Activated CD8-positive, alpha-beta memory T cell treated with anti-CD3 and anti-CD28 coated beads for 1 hour (primary cell): ENCODE measurements at places on chromosomes 4 and X.

- no peak for DNase-seq
These were observed 809 bp downstream of the ZFP92 start for GRCh38 chrX:153411988-153412574.

DNA sequence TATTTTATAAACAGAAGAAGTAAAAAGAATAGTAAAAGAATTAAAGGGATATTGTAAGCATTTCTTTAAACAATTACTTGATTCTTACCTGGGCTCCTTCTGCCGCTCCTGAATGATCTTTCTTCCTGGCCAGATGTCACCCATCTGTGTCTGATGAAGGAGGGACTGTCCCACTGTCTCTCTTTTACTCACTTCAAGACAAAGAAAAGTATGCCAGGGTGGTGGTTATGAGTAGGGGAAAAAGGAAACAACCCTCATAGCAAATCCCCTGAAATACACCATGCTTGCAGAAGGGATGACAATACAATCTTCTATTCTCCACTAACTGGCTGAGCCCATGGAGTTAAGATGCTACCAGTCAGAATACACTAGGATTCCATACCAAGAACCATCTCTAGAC is 31.1 kb downstream of the SYTL4 start:
- DNase-seq, result no peak

GRCh38 chr4:172521248-172521647 is 647.4 kb upstream of the GALNT7 start:
- DNase-seq, result no peak

GRCh38 chr4:109325698-109326097 is 23.2 kb upstream of the COL25A1 start:
- DNase-seq, result no peak

DNA sequence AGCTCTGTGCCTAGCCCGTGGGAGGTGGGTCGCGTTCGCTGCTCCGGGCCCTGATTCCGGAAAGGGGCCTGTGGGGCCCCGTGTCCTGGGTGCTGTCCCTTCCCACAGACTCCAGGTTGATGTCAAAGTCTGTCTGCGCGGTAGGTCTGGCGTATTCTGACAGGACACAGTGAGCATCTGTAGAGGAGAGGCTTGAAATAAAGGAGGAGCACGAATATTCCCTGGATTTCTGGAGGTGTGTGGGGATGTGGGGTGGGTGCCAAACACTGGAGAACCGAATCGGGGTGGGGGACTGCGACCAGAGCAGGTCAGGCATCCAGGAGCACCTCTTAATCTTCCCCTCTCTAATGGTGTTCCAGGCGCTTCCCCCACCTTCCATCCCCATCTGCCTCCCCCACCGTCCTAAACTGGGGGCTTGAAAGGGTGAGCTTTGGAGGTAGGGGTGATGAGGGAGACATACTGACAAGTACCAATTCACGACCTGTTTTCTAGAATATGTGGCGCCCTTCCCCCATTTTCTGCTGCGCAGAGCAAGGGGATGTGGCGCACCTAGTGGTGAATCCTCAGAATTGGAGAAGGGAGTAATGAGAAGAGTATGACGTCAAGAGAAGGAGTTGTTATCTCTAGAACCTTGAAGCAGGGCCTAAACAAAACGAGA is 877 bp downstream of the GPRASP1 start:
- DNase-seq, result peak; percentile 25

DNA sequence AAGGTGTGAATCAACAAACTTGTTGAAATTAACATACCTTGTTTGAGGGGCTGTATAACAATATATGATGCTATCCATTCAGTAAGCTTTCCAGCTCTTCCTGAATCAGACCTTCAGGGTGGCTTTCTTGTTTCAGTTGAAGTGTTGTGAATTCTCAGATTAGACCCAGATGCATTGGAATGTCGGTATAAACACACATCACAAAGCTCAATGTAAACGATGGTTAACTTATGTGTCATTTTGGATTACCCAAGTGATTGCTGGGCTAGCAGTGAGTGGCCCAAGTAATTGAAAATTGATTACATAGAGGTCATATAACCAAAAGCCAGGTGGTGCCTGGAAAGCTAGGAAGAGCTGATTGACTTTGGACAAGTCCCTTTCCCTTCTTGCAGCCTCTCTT is 115.0 kb downstream of the SHROOM4 start:
- no peak for DNase-seq

GRCh38 chr4:46550471-46550870 is 160.5 kb upstream of the GABRA2 start:
- no peak for DNase-seq

GRCh38 chr4:169286562-169287301 is 16.0 kb upstream of the SH3RF1 start:
- no peak for DNase-seq

- DNase-seq, result no peak
These were observed 646 bp upstream of the FAM3A start for GRCh38 chrX:154516656-154517100.

GRCh38 chrX:703866-704265 is 73.3 kb downstream of the SHOX start:
- DNase-seq, result no peak

DNA sequence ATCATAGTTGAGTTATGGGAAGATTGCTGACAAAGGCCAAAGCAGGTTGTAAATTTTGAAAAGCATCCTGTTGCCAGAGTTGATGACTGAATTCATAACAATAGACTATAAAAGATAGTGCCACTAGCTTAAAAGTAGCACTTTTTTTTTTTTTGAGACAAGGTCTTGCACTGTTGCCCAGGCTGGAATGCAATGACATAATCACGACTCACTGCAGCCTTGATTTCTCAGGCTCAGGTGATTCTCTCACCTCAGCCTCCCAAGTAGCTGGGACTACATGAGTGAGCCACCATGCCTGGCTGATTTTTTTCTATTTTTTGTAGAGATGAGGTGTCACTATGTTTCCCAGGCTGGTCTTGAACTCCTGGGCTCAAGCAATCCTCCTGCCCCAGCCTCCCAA is 122.7 kb downstream of the SPOCK3 start:
- DNase-seq, result no peak

- no peak for DNase-seq
These were observed 43.3 kb upstream of the STX18 start for GRCh38 chr4:4585012-4585670.

DNA sequence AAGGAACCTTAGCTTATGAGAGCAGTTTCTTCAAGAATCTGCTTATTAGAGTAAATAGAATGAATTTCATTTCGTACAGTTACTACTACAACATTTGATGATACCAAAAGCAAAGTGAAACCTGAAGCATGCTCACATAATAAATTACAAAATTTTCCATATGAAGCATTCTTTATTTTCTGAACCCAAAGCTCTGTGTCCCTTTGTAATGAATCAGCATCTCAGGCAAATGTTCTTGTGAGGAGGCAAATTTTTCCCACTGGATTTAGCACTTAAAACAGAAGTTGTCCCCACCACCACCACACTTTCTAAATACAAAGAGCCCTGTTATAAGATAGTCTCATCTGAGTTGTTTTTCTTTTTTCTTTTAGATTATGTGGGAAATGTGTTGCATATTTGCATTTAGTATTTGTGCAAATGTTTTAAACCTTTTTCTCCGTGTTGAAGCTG is 70.7 kb upstream of the NFKB1 start:
- DNase-seq, result no peak

GRCh38 chrX:153971124-153971449 is 531 bp downstream of the HCFC1 start:
- DNase-seq, result peak; percentile 76

GRCh38 chrX:137568741-137569469 is 3.0 kb downstream of the ZIC3 start:
- DNase-seq, result no peak

DNA sequence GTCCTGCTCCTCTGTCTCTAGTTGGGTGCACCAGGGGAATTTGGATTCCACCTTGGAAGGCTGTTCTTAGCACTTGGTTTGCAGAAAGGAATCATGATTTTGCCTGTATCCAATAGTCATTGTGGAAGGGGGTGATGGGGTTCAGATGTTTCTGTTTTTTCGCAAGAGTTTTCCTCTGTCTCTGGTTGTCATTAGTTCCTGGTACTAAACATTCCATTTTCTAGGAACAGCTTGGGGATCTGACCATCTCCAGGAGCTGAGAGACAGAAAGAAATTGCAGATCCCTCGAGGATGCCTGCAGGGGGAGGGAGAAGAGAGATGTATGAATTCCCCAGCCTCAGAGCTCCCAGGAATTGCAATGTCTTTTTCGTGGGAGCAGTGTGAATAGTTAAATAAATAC is 70.9 kb downstream of the CYTL1 start:
- DNase-seq, result no peak

DNA sequence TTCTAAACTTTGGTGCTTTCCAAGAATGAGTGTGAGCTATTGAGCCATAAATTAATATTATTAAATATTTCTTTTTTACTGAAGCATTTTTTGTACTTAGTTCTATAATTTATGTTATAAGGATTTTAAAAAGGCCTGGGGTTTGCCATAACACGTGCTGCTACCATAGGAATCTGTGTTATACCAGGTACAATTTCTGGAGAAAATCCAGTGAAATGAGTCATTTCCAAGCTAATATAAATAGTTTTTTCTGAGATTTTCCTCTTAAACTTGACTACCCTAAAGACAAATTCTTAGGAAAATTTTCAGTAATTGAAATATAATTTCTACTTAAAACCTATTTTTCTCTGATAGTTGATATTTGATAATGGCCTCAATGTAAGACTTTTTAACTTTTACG is 130.8 kb downstream of the TLL1 start:
- DNase-seq, result no peak

GRCh38 chr4:183760326-183760725 is 101.2 kb downstream of the TRAPPC11 start:
- DNase-seq, result no peak

DNA sequence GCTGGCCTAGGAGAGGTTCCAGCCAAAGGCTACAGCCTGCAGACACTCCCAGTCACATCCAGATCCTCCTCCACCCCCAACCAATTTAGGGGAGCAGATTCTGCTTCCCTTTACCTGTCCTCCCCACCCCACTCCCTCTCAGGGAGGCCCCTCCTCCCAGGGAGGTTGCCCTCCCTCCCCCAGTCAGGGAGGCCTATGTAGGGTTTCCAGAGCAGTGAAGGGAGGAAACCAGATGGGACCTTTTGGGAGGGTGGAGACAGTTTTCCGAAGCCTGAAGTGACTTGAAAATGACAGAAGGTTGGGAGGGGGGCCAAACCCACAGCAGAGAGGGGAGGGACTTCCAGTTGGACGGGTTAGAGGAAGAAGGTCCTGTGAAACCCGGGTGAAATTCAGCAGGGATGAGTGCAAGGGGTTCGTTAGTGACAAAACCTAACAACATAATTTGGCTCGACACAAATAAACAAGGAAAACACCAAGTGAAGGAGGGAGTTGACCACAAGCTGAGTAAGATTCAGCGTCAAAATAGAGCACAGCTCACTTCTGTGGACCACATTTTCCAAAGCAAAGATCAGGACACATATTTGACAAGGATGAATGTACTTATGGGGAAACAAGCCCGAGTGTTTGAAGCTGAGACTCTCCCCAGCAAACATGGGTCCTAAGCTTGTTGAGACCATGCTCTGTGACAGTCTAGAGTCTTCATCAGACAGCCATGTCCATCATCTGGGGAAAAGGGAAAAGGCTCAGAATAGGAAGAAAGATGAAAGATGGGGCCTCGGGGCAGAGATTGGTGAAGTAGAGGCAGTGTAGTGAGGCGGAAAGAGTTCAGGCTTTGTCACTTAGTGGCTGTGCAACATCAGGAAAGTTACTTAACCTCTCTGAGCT is 46.4 kb downstream of the PRPS1 start:
- DNase-seq, result peak; percentile 14

DNA sequence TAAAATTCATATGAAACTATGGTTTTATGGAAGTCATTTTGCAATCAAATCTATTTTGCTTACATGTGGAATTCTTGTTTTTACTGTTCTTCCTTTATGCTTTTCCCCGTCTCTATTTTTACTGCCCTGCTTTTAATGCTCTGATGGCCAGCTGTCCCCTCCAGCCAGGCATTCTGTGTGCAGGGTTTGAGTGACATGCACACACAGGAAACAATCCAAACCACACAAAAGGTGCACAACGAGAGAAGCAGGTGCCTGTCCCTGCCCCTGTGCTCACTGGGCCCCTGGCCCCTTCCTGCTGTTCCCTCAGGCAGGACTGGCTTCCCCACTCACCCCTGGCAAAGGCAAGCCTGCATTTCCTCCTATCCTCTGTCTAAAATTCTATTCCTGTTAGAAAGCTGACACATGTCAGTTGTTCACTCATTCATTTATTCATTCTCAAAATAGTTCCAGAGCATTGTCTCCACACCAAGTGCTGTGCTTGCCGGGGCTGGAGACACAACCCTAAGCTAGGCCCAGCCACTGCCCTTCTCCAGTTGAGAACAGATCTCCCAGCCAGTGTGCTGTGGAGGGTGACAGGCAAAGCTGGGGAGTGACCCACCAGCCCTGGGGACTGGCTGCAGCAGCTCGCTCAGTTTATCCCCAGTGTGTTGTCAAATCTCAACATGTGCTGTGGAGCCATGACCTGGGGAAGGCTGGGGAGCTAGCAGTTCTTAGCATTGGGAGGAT is 346.3 kb downstream of the FBXW7 start:
- no peak for DNase-seq

- DNase-seq, result no peak
These were observed 181.1 kb upstream of the WDFY3 start for GRCh38 chr4:85147481-85148076.

GRCh38 chr4:25310803-25311166 is 1.8 kb upstream of the ZCCHC4 start:
- DNase-seq, result no peak
